ENCODE measurements at places on chromosomes 2 and 18.

DNA sequence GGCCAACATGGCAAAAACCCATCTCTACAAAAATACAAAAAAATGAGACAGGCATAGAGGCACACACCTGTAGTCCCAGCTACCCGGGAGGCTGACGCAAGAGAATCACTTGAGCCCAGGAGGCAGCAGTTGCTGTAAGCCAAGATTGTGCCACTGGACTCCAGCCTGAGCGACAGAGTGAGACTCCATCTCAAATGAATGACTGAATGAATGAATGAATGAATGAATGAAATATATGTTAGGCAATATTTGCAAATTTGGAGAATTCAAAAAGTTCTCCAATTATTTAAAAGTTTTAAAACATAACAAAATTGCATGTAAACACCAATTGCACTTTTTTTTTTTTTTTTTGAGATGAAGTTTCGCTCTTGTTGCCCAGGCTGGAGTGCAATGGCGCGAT lies 61.7 kb downstream of the STRN start:
- DNase-seq, result no peak

DNA sequence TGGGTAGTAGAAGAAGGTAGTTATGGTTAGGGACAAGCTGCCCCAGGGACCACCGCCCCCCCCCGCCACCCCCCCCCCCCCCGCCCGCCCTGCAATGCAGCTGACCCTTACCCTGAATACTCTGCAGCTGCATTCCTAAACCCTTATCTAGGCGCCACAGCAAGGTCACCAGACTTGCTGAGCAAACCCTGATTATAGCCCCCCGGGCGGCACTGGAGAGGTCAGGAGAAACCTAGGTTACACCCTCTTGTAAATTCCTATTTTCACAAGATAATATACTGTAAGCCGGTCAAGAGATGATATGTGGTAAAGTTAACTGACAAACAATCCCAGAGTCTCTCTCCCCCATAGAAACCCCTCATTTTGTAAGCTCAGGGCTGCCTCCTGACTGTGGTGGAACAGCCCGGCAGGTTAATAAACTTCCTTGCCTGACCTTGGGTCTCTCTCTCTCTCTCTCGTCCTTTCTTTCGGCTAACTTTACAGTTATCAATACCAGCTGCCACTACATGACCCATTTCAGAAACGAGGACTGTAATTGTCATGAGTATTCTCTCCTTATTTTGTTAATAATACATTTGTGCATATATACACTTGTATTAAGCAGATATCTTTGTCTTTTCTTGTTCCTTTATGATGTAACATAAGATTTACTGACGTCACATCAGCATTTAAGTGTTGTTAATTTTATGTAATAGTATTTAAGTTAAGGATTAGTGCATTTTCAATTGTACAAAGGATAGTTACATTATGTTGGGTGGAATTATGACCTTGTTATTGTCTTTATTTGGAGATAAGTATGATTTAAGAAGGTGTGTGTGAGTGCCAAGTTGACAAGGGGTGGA lies 22.8 kb upstream of the SMAD4 start:
- DNase-seq, result no peak

DNA sequence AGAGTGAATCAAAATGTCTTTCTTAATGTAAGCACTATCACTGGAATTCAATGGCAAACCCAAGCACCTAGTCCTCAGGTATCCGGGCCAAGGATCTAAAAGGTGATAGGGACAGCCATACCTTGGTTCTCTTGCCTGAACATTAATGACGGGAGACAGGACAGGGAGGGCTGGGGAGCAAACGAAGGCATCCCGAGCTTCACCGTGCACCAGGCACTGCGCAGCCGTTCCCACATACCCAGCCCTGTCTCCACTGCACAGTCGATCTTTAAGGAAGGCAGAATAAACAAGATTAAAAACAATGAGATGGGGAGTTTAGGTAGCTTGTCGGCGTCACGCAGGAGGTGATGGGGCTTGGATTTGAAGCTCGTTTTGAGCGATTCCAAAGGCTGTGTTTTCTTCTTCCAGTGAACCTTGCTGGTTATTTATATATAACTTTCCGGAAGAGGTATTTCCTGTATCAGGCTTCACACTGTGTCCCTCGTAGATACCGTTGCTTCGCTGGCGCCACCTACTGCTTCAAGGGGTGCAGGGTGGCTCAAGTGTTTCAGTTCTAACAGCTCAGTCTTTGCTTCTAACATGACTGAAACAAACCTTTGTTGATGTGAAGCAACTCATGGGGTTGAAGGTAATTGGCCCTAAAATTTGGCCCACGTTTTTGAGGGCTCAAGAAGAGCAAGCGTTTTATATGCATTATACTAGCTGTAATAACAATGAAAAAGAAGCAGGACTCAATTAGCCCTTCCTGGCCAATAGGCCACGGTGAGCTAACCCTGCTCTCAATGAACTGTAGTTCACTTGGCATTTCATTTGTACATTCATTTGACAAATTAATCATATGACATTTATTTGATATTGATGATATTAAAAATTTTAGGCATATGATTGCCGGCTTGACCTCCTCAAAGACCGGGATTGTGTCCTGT lies 77.4 kb downstream of the DCDC2C start:
- DNase-seq, result peak; percentile 64

DNA sequence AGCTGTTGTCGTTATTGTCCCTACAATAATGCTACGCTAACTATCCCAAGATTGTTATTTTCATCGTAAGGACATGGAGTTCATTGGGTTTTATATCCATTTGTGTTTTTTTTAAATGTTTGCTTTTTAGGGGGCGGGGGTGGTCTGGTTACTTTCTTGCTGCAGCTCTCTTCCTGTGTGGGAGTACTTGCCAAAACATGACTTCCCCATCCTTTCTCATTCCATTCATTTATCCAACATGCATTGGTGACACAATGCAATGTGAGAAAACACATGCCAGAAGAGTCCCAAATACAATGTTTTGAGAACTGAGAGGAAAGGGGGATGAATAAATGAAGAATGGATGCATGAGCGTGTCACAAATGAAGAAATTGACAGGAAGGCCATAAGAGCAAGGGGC lies 55.9 kb downstream of the E2F6 start:
- no peak for DNase-seq

DNA sequence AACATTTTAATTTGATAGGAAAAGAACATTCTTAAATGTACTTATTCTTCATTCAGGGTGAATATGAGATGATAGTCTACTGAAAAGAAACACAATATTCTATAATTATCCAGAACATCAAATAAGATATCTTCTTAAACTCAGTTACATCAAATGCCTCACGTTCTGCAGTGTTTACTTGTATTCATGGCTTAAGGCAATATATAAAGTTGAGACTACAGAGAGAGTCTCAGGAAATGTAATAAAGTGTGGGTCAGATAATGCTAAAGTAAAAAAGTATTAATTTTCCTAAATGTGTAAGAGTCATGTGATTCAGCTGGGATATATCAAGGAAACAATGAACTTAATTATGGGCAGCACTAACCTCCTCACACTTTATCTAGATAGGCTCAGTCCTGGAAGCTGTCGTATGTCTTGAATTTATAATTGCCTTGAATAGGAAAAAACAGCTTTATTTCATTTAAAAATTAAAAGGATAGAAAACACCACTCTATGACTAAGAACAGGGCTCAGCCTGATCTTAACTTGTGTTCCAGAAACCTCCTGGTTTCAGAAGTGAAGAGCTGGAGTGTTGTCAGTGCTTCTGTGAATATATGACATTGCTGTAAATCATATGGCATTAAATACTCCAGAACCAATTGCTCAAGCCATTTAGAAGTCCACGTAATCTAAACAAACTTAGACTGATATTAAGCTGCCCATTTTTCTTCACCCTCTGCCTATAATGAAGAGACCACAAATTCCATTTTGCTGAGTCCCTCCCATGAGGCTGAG lies 240.2 kb downstream of the FSIP2 start:
- DNase-seq, result no peak

- no peak for DNase-seq
Measured at GRCh38 chr2:233602076-233602475, 15.4 kb upstream of the UGT1A8 start.

DNA sequence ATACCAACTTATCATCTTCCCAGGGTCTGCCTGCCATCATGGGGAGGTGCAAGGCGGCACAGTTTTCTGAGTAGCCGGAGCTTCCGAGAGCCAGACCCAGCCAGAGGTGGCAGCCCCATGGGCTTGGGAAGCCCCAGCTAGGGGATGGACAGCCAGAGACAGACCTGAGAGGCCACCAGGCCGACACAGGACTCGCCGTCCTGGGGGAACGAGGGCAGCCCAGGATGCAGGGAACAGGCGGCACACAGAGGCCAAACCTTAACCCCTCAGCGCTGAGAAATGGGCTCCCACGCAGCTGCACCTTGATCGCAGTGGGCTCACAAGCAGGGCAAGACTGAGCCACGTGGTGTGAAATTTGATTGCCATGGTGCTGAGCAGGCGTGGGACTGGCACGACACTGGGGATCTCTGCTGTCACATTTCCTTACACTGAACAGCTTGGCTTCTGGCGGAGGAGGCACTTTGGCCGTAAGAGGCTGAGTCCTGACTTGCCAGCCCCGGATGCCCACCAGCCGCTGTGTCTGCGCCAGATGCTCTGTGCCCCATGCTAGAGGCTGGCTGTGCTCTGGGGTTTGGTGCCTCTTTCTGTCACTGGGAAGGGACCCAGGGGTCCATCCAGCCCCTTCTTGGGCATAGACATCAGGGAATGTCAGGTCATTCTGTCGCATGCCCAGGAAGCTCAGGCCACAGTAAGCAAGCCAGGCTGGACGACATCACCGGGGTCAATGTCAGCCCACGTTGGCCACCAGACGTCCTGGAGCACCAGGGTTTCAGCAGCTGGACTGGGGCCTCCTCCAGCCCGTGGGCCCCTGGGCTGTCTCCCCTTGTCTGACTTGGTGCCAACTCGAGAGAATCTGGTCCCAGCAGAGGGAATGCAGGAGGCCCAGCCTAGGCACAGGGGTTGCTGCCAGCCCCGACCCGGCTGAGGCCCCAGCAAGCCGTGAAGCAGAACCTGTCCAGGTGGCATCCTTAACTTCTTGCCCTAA lies 312.1 kb upstream of the MYT1L start:
- DNase-seq, result no peak

DNA sequence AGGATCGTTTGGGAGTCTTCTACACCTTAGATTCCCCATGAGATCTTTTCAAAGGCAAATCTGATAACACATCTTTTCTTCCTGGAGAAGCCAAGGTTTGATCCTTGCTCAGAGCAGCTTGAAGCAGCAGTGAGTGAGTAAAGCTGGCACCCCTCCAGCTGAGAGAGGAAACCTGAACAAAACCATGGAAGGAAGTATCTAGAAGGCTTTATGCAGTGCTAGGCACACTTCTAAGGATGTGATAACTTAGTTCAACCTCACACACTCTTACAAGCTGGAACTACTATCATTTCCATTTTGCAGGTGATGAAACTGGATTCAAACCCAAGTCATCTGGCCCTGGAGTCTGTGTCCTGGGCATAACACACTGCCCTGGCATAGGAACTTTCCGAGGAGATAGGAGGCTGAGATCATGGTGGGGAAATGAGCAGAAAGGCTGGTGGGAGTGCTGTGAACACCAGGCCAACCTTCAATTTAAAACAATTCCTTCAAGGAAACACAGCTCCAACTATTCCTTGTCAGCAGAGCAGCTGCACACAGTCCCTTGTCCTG lies 71.2 kb downstream of the CTAGE1 start:
- DNase-seq, result no peak

GRCh38 chr18:73674125-73674865 lies 473.3 kb downstream of the FBXO15 start:
- DNase-seq, result no peak

DNA sequence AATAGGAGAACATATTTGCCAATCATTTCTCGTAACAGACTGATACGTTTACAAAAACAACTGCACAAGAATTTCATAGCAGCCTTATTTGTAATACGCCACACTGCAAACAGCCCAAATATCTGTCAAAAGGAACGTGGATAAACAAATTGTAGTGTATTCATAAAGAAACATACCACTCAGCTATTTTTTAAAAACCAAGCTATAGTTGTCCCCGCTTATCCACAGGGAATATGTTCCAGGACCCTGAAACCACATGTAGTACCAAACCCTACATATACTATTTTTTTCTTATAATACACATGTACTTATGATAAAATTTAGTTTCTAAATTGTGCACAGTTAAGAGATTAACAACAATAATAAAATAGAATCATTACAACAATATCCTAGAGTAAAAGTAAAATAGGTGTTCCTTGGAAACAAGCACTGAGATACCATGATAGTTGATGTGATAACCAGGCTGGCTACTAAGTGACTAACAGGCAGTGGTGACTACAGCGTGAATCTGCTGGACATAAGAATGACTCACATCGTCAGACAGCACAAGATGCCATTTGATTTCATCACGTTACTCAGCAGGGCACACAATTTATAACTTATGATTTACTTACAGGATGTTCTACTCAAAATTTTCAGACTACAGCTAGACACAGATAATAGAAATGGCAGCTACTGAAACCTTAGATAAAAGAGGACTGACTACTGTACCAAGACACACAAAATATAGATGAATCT lies 367.4 kb downstream of the NCKAP5 start:
- no peak for DNase-seq

GRCh38 chr2:190802626-190803209 lies 77.9 kb upstream of the GLS start:
- DNase-seq, result no peak

GRCh38 chr2:134466141-134466540 lies 212.3 kb downstream of the MGAT5 start:
- DNase-seq, result peak; percentile 74

DNA sequence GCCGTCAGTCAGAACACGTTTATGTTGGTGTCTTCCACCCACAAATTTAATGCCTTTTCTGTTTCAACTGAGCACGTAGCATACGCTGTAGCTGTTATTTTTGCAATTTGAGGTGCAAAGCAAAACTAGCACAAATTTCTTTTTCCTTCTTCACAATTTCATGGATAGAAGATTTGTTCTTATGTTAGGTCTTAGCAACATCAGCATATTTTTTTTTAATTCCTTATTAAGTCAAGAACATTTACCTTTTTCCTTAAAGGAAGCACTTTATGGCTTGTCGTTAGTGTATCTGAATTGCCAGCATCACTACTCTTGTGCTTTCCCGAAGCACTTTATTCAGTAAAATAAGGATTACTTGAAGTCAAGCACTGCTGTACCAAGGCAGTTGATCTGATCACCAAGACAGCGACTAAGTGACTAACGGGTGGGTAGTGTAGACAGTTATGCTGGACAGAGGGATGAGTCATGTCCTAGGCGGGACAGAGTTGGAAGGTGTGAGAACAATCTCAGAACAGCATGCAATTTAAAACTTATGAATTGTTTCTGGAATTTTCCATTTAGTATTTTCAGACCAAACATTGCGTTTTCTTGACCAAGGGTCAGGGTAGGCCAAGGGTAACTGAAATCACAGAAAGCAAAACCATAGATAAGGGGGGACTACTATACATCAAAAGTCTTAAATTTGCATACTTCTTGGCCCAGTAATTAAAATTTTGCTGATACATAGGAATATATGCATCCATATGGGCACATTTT lies 13.3 kb downstream of the BABAM2 start:
- no peak for DNase-seq

GRCh38 chr2:163667064-163667887 lies 68.5 kb downstream of the FIGN start:
- DNase-seq, result no peak

GRCh38 chr18:44803019-44803650 lies 122.4 kb downstream of the SETBP1 start:
- DNase-seq, result no peak

All from COR-L47 (cell line).